ENCODE measurements at places on chromosomes 7 and 10.

- peak; percentile 15 for DNase-seq
Observed at GRCh38 chr7:22356701-22357310, at the start of gene RAPGEF5. Gene RAPGEF5, minus strand, starts transcription at chr7:22357154. Its CDS starts 94 bp downstream, at chr7:22357060.

- no peak for DNase-seq
Observed at GRCh38 chr7:2060701-2061100, 172.0 kb downstream of the MAD1L1 start.

- DNase-seq, result no peak
Observed at GRCh38 chr7:133050200-133050995, 31.5 kb downstream of the CHCHD3 start.

DNA sequence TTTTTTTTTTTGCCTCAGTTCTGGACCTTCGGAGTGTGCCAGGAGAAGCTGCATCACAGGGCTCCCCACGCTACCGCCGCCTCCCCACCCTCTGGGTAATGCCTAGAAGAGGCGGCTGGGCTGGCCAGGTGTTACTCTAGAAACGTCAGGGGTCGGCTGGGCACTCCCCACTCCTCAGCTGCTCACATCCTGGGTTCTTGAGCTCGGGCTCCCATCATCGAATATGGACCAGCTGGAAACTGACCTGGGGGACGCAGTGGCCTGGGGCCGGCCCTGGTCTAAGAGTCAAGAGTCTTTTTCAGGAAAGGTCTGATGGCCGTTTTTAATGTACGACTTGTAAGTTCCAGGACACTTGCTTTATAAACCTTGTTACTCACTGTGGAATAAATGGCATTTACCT, 326.5 kb downstream of the WDR37 start:
- no peak for DNase-seq

- no peak for DNase-seq
Observed at GRCh38 chr10:96995851-96996250, 163.8 kb downstream of the LCOR start.

- DNase-seq, result no peak
Observed at GRCh38 chr7:66110856-66111255, 3.8 kb upstream of the CRCP start.

GRCh38 chr7:117818232-117818631, 55.0 kb downstream of the CTTNBP2 start:
- DNase-seq, result no peak

DNA sequence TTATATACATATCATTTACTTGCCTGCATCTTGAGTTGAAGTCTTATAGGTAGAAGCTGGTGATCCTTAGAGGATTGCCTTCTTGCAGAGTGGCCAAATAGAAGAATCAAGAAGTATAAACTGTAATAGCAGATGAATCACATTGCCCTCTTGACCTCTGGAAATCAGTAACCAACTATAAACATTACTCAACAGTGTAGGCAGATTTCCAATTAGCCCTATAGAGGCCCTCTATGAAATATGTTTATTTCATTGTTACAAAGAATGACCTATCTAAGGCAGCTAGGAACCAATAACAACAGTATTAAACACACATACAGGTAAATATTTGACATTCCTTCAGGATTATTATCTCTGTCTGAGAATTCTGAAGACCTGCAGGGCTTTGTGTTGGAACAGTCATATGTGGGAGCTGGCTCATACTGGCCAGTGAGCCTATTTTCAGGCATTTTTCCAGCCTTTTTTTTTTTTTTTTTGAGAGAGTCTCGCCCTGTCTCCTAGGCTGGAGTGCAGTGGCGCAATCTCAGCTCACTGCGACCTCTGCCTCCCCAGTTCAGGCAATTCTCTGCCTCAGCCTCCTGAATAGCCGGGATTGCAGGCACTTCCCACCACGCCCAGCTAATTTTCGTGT, 7.2 kb upstream of the SRI start:
- no peak for DNase-seq

GRCh38 chr7:24239260-24239659, 44.7 kb upstream of the NPY start:
- no peak for DNase-seq

GRCh38 chr7:23945472-23945871, 235.5 kb downstream of the STK31 start:
- no peak for DNase-seq

DNA sequence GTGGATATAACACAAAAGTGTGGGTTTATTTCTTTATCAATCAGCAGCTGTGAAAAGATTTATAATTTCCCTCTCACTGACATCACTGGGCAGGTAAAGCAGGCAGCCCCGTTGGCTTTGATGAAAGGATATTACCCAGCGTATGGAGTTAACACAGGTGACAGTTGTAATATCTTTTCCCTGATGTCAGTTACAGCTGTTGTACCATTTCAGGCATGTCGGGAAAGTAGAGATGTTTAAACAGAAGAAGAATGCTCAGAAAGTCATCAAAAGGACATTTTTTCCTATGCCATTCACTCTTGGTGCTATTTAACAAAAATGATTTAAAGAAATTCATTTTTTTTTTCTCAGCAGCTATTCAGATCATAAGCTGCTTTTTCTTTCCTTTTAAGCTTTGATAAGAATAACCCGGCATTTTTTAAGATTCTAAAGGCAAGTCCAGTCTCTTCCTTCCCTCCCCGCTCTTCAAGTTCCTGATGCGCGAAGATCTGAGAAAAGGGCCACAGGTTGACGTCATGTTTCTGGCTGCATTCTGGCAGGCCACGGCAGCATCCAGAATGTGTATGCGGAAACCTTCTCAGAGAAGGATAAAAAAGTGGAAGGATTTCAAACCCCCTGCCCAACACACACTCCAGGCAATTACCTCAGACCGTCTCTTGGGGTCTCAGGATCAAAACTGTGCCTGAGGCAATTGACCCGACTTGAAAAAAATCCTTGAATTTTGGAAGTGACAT, 32.5 kb upstream of the ADAM12 start:
- DNase-seq, result no peak

DNA sequence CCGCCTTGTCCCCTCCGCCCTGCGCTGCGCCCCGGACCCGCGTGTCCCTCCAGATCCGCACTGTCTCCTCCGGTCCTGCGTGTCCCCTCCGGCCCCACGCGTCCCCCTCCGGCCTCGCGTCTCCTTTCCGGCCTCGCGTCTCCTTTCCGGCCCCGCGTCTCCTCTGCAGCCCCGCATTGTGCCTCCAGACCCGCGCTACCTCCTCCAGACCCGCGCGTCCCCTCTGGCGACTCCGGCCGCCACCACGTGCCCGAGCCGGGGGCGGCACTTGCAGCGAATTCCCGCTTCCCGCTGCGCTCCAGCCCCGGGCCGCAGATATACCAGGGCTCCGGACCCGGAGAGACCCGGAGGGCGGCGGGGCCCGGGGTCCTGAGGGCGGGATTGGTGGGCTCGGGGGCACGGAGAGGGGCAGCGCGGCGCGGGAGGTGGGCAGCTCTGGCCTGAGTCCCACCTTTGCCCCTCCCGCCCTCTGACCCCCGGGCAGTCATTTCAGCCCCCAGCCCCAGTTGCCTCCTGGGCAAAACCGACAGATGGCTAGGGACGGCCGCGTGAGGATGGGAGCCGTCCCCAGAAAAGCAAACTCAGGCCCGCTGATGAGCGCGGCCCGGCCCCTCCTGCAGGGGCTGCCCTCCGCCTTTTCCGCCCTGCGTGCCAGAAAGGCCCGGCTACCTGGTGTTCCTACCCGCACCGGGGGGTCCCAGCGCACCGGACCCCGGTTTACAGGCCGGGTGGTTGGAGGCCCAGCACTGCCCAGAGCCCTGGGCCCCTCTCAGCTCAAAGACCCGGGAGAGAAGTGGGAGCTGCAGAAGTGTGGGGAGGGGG, 56.5 kb downstream of the RBM17 start:
- peak; percentile 25 for DNase-seq

DNA sequence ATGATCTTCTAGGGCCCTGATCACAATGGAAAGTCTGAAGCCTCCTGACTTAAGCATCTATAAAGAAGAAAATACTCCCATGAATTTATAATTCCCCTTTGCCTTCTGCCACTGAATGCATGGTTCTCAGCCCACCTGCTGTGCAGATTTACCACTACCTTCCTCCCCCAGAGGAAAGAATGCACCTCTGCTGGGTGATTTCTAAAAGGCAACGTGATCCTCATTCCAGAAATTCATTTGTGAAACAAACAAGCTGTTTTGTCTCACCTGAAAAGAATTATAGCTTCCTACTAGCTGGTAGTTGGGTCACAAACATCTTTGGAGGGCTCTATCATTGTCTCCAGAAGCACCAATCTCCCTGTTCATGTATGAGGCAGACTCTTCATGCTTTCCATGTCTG, 320.2 kb downstream of the CDC14C start:
- DNase-seq, result no peak

GRCh38 chr10:46254467-46254866, 32.3 kb upstream of the ANTXRL start:
- no peak for DNase-seq

GRCh38 chr7:94391726-94392392, 2.8 kb upstream of the COL1A2 start:
- no peak for DNase-seq

DNA sequence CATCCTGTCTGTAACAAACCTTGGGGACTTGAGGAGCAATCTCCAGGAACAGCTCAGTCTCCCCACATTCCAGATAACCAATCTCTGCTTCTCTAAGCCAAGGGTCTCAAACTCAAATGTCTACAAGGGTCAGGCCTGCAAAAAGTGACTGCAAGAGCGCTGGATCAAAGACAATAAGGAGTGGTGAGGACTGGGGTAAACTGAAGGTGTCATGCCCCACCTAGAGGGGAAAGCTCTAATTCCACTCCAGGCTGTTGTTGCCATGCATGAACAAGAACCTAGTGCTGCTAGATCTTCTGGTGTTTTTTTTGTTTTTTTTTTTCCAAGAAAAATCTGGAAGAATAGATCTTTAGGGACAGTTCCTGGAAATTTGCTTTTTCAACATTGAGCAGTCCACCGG, 117.9 kb upstream of the MACROH2A2 start:
- DNase-seq, result no peak

DNA sequence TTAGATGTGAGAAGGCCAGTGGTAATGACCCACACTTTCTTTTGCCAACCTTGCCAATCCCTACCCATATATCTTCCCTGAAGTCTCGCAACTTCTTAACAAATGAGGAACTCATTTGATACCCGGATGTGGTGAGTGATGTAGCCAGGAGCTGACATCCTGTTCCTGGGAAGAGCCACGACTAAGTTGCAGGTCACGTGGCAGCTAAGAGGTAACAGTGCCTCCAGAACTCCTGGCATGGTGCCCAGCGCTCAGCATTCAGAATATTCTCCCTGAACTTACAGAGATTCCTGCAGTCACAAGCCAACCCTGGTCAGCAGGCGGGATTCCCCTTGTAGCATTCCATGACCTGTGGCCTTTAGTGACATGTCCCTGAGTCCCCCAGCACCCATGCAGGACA, 282.5 kb downstream of the GALNT17 start:
- no peak for DNase-seq

GRCh38 chr7:74405191-74405898, 48.4 kb upstream of the GTF2IRD1 start:
- DNase-seq, result no peak

DNA sequence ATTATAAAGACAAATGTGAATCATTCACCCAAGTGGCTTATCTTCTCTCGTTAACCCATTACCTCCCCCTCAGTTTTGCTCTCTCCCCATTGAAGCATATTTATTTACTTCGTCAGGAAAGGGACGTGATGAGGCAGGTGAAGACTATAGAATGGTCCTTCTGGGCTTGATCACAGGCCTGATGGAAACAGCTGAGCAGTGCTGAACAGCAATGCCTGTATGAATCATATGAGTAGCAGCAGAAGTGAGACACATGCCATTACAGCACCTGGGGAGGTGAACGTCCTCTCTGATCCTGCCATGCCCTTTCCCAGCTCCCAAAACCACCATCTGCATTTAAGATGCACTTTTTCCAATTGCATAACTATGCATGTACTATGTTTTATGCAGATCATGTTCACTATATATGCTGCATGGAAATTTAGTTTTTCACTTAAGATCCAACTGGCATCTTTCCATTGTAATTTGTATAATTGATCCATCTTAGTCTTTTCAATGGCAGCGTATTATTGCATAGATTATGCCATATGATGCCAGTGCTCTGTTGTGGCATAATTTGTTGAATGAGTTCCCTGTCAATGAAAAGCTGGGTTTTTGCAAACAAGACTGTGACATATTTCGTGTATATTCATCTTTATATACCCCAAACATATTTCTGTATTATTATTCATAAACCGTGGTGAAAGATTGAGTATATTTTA, 105.3 kb downstream of the CXCL12 start:
- no peak for DNase-seq

DNA sequence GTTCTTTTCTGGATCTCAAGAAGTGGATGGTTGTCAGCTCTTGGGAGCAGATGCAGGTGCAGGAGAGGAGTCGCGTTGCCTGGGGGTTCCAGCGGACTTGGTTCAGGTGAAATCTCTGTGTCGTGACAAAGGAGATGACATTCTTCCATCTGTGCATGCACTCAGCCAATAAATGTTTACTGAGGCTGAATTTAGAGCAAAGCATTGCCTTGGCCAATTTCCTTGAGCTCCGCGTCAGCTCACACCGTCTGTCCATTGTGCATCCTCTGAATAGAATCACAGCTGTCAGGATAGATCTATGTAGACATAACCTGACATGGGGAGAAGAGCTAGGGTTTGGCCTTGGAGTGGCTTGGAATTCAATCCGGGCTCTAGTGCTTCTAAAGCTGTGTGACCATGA, 343.7 kb downstream of the GLRX3 start:
- DNase-seq, result no peak

- DNase-seq, result no peak
Observed at GRCh38 chr7:134469622-134470021, 10.7 kb upstream of the AKR1B1 start.

GRCh38 chr7:139777133-139777891, 486 bp downstream of the HIPK2 start:
- DNase-seq, result peak; percentile 50

- no peak for DNase-seq
Observed at GRCh38 chr7:47350425-47350824, 231.5 kb downstream of the TNS3 start.

DNA sequence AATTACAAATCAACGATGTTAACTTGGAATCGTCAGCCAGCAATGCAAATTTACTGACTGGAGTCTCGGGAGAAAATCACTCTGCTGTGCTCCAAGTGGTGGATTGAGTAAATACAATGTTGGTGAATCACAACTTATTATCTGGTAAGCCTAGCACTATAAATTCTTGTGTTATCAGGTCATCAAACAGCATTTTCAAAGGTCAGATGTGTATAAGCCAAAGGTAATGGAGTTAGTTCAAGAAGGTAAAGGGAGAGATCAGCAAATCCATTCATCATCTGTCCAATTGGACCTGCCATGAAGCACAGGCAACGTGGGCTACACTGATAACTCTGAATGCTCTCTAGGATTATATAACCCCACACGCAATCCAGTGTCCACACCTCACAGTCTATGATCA, 13.9 kb downstream of the CUBN start:
- DNase-seq, result no peak

DNA sequence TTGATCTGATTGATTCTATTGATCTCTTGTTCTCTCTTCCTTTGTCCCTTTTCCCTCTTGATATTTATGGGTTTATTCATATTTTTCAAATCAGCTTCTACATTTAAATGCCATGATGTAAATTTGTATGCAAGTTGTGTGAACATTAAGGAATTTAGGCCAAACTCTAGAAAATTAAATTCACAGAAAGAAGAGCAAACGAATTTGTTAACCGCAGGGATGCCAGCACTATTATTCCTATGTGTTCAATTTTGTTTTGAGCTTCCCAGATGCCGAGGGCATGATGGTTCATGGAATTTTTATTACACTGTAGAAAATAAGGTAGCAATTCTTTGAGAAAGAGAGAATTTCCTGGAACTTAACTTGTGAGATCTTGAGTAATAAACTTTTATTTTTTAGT, 220.9 kb downstream of the BUB3 start:
- DNase-seq, result no peak

All from stimulated activated CD4-positive, alpha-beta T cell treated with anti-CD3 and anti-CD28 coated beads, Interleukin-2, amount 100 ng/mL, for 24 hours (primary cell).